CMK (cell line): ENCODE measurements at places on chromosomes 6 and 20.

DNA sequence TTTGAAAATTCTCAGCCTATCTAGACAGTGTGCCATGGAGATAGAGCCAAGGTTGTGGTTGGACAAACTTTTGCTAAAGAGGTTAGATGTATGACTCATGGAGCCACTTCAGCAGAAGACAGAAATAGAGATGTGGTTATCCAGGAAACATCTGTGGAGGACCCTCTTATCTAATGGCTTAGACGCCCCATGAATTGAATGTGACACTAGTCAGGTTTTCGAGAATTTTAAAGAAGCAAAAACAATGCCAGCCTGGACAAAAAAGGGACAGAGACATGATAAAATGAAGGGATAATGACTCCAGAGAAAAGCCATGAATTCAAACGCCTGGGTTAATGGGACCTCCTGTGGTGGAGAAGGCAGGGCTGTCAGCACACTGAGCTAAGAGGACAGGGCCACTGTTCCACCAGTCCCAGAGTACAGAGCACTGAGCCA, 280.5 kb downstream of the CLVS2 start:
- peak; percentile 82 for DNase-seq

DNA sequence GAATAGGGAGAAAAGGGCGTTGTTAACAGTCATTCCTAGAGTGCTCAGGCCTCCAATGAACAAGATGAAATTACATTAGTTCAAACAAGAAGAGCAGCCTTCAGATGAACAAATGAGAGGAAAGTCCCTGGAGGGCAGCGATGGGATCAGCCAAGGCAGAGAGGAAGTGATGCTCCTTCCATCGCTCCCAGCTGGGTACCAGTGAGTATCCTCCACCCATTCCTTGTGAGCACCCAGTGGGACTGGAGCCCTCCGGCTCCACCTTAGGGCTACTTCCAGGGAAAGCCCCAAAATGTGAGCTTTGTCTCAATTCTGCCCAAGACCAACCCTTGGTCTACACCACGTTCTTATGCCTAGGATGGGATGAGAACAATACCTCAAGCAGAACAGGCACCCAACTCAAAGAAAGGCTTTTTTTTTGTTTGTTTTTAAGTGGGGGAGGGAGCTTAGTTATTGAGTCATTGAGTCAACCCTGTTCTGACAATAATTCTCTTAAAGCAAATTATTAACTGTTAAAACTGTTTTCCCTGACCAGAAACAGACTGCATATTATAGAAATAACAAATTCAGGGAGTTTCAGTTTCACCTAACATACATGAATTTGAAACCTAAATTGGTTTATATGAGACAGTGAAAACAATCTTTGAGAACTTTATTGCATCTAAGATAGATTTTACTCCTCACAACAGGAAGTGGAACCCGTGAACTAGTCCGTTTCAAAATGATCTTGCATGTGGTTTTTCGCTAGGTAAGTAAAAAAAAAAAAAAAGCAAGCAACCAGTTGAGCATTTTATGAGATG, 106.9 kb downstream of the IPCEF1 start:
- no peak for DNase-seq

DNA sequence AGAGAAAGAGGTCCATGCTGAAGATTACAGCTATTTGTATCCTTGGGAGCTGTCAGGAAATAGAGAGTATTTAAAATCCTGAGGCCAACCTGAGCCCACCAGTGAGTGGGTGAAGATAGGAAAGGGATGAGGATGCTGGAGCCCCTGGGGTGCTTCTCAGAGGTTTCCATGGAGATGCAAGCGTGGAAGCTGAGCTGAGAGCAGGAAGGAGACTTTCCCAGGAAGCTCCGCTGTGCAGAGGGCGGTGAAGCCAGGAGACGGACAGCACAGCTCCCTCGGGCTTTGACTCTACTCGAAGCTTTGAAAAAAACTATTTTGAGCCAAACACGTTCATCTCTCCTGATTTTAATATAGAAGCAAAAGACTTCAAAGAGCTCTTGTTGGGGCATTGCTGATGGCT, 222.1 kb downstream of the SMOC2 start:
- no peak for DNase-seq

- no peak for DNase-seq
Observed at GRCh38 chr6:168071620-168072019, 7.4 kb downstream of the FRMD1 start.

DNA sequence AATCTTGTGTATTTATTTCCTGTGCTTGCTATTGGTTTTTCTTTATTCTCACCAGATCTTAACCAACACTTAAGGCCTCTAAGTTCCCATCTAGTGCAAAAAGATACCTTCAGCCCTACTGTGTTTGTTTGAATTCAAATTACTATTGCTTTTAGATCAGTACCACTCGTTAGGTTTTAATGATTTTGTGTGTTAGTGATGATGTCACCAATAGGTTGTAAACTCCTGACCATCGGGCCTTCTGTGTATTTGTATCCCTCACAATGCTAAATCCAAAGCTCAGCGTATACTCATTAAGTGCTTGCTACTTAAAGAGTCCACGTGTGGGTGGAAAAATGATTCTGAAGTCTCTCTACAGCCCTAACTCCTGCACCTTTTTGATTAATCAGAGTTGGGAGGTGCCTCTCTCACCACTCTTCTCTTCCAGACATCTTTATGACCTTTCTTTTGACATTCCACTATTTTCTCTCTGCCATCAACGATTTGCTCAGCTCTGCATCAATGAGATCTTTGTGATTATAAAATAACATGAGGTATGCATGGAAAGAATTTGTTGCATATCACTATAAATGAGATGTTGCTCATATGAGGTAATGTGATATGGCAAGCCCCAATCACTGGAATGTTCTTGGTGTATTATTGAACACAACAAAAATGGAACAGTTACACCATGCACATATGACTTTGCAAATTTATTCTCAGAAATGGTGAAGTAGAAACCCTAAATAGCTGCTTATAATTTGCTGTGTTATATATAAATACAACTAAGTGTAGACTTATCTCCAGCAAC, 55.1 kb upstream of the LAMA2 start:
- no peak for DNase-seq

DNA sequence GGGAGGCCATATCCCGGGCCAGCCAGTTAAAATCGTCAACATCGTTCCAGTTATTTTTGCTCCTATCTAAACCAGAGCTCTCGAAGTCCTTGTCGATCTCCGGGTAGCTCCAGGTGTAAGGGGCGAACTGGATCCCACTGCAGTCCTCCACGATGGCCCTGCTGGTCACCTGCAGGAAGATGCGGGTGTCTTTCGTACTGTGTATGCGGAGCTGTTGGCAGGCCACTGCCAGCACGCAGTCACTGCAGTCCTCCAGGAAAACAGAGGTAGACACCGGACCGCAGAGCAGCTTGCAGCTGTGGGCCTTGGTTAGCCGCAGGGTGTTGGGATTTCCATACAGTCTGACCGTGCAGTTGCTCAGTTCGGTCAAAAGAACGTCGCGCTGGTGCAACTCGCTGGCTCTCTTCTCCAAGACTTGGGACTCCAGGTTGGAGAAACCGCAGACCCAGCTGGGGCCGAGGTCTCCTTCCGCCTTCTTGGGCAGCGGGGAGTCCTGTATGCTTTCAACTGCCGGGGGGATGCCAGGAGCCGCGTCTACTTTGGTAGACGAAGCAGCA, 742 bp downstream of the TBCC start:
- no peak for DNase-seq

DNA sequence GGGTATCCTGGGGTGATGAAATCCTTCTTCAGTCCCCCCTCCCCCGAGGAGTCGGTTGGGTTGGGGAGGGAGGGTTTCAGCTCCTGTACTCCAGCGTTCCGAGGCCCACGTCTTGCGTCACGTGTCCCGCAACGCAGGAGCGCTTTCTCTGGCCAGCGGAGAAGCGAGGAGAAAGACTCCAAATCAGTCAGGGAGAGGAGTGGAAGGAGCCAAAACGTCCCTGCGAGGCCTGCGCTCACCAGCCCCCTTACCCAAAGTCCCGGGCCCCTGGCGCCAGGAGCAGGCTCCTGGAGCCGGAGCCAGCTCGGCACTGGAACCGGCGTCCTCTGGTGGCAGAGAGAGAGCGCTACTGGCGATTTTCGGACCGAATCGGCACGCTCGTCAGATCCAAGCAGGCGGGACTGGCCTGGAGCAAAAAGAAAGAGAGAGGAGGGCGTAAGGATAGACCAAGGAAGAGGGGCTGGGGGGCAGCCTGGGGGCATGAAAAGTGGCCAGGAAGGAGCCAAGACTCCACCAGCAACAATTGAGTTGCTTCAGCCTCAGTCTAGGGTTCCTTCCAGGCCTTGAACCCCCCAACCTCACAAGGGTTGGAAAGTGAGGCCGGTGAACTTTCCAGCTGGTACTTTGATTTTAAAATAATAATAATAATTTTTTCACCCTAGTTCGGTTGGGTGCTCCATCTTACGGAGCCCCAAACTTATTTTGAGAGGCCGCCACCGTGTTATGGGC, at the start of gene GNAS:
TSS of gene GNAS (plus strand) at position 174 of the 729 bp plus-strand sequence.
- no peak for DNase-seq

- no peak for DNase-seq
Observed at GRCh38 chr20:54668271-54669039, 193.1 kb downstream of the DOK5 start.

DNA sequence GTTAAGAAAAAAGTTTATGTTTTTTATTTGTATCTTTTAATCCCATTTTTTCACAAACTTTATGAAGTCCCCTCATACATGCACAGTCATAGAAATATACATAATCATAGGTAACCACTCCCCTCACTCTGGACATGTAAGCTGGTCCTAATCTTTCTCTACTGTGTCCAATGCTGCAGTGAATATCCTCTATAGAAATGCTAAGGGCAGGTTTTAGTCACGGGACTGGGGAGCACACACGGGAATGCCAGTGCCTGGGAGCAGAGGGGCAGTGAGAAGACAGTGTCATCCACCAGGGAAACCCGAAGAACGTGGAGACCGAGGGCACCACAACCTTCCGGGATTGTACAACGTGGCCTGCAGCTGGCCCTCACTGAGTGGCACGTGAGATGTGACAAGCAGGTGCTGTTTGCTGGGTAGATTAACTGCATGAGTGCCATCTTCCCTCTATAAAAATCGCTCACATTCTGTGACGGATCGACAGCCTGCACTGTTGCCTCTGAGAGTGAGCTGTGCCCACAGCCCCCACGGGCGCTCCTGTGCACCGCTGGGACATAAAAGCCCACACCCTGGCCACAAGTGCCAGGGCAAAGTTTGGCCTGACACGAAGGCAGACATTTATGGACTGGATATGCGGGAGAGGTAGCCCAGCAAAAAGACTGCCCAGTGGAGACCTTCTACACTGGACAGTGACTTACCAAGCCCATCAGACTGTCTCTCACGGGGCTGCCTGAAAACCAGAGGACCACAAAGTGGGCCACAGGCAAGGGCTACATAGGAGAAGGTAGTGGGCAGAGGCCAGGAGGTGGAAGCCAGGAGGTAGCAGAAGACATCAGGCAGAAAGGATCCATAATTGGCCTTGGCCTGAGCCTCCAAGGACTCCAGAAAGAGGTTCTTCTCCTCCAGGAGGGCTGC, 63.2 kb downstream of the FGD2 start:
- DNase-seq = no peak

DNA sequence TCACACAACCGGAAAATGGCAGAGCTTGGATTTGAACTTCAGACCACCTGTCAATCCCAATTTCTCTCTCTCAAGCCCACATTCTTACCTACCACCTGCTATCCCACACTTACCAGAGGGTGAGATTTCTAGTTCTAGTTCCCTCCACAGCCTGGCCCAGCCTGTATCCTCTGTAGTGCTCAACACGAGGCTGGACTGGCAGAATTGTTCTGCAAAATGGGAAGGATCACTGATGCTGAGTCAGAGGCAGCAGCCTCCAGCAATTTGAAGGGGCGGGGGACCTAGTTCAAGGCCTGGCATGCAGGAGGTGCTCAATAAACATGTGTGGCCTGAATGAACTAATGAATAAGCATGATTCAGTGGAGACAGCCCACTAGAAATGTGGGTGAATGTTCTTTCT, 53.6 kb upstream of the TTPAL start:
- DNase-seq = no peak

DNA sequence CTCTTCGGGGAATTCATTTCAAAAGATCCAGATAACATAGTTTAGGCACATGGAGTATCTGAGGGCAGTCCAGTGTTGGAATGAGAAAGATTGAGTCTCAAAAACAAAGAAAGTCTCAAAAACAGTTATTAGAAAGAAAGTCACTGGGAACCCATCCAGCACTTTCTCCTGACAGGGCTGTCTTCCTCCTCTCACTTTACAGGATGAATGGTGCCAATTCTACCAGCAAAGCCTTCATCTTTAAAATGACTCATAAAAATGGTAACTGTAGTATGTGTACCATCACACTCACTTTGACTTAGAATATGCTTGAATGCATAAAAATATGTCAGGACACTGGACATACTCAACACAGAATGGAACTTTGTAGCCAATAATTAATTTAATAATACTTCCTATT, 71.3 kb downstream of the SLC22A3 start:
- no peak for DNase-seq

DNA sequence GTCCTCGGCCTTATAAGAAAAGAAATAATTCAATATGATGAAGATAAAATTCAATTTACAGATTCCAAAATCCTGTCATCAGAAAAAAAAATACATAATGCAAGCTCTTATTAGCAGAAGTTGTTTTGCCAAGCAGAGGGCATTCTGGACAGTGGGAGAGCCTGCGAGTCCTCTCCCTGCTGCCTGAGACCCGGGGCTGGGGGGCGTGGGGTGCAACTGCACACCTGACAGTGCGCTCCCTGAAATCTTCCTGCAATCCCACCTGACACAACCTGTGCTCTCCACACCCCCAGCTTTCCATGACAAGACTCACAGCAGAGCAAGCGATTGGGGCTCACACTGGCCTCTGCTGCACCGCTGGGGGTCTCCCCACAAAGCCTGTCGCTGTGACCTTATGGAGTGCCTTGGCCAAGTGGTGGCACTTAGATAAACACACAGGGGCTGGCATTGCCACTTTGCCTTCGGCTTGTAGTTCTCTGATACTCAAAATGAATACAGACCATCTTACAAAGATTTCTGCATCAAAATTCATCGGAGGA, 130.3 kb upstream of the PDE10A start:
- DNase-seq = no peak

DNA sequence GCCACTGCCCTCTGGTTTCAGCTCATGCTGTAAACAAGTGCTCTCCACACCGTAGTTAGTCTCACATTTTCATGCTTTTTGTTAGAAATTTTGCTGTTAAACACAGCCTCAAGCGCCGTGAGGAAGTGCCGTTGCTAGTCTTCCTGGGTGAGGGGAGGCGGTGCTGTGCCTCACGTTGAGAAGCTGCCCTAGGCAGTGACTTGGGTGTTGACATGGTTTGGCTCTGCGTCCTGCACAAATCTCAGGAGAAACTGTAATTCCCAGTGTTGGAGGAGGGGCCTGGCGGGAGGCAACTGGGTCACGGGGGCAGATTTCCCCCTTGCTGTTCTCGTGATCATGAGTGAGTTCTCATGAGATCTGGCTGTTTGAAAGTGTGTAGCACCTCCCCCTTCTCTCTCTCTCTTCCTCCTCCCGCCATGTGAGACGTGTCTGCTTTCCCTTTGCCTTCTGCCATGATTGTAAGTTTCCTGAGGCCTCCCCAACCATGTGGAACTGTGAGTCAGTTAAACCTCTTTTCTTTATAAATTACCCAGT, 95.8 kb downstream of the ERMARD start:
- no peak for DNase-seq
